ENCODE measurements at places on chromosomes 7 and 10. TPM values are rescaled to one million over a fixed set of nuclear protein-coding genes. Genes with fewer than 3 reads are reported as not detected.

RBM28 gene
- 14.5 TPM for total RNA-seq

ZFYVE27 gene
- total RNA-seq: 10.1 TPM

CTAGE4 gene
- 0.59 TPM for total RNA-seq

CC2D2B gene
- total RNA-seq: not detected

BLNK gene
- 0.50 TPM for total RNA-seq

GALNT17 gene
- under 0.01 TPM for total RNA-seq

CDH23 gene
- under 0.01 TPM for total RNA-seq

AVPI1 gene
- 21.4 TPM for total RNA-seq

ZNF783 gene
- total RNA-seq: 4.2 TPM

TACC2 gene
- 10.8 TPM for total RNA-seq

COL13A1 gene
- total RNA-seq: 24.4 TPM

NEUROG3 gene
- not detected for total RNA-seq

FAM237B gene
- not detected for total RNA-seq

DGKB gene
- not detected for total RNA-seq

NME8 gene
- not detected for total RNA-seq

TASOR2 gene
- total RNA-seq: 23.7 TPM

CLRN3 gene
- total RNA-seq: not detected

DOCK4 gene
- 7.4 TPM for total RNA-seq

LUC7L2 gene
- 30.9 TPM for total RNA-seq

TEX47 gene
- not detected for total RNA-seq

STK31 gene
- not detected for total RNA-seq

SYT15 gene
- total RNA-seq: not detected

LBX1 gene
- total RNA-seq: under 0.01 TPM

ANKIB1 gene
- 17.1 TPM for total RNA-seq

GPR85 gene
- total RNA-seq: 5.2 TPM

CREB5 gene
- total RNA-seq: 5.9 TPM

MYH16 gene
- total RNA-seq: under 0.01 TPM

AKR1E2 gene
- 4.2 TPM for total RNA-seq

OPN1SW gene
- not detected for total RNA-seq

PNLIPRP2 gene
- not detected for total RNA-seq

EGR2 gene
- total RNA-seq: not detected

TUBAL3 gene
- total RNA-seq: not detected

ARL5B gene
- total RNA-seq: 7.4 TPM

ATP6V1F gene
- 126 TPM for total RNA-seq

Measured in bronchus fibroblast of lung (primary cell).